HS-27A (cell line): ENCODE measurements at places on chromosomes 3 and 15.

- DNase-seq = peak; percentile 69
These were observed 5.8 kb upstream of the ATP11B start for GRCh38 chr3:182787302-182788036.

DNA sequence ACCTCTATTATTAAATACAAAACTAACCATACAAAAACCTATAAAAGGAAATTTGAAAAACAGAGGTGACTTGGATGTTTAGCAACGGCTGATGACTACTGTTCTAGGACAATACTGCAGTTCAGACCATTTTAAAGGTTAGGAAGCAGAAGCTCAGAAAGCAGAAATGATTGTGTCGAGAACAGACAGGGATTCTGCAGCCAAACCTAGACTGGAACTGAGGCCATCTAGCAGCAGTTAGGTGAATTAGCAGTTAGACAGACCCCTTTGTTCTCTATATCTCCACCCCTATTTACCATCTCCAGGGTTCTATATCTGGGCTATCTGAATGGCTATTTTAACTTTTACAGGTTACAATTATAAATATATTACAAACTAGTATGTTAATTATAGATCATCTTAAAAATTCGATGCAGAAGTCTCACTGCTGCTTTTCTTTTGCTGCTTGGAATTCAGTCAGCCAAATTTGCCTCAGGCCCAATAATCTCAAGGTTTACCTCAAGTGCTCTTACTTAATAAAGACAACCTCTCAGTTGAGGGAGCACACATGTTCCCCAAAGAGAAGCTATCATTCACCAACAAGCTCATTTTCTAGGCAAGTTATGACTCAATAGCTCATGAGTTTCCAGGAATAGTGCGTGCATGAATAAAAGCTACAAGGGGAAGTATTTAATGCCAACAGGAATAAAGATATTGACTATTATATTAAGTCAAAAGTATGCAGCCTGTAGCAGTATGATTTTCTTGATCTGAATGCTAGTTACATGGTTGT is 9.3 kb upstream of the IL1RAP start:
- DNase-seq = no peak

- no peak for DNase-seq
These were observed 501.3 kb downstream of the NTRK3 start for GRCh38 chr15:87755226-87755625.

GRCh38 chr15:70698836-70699390 is 64.4 kb downstream of the UACA start:
- no peak for DNase-seq

- DNase-seq = no peak
These were observed 362.3 kb upstream of the RGMA start for GRCh38 chr15:93451265-93451664.

DNA sequence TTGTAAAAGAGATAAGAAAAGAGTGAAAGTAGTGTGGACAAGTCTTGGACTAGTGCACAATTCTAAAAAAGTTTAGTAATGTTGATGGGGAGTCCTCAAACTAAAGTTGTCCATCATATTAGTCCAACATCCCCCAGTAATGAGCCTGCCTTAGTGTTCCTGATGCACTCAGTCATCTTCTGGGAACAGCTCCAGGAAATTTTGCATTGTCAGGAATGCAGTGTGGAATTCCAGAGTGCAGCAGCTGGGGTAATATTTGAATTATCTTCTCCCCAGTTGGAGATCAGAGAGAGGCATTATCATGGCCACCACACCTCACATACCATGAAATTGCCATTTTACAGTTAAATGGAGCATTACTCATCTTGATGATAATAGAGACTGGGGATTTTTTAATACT is 528.8 kb upstream of the NAALADL2 start:
- peak; percentile 91 for DNase-seq

GRCh38 chr3:184261854-184262763 is 756 bp upstream of the CAMK2N2 start:
- no peak for DNase-seq

DNA sequence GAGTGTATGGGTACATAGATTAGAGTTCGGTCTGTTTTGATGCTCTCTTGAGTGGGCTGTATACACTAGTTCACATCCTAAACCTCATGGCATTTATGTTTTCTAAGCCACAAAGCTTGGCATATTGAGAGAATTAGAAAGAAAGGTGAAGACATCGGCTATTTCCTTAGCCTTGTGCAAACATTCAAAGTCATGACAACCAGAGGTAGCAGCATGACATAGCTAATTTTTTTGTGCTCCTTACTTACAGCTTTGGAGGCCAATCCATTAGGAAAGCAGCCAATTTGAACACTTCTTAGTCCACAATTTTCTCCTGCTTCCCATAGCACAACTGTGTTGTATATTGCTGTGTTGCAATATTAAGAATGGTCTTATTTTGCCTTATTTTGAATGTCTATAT is 21.5 kb upstream of the AADAC start:
- DNase-seq = no peak

DNA sequence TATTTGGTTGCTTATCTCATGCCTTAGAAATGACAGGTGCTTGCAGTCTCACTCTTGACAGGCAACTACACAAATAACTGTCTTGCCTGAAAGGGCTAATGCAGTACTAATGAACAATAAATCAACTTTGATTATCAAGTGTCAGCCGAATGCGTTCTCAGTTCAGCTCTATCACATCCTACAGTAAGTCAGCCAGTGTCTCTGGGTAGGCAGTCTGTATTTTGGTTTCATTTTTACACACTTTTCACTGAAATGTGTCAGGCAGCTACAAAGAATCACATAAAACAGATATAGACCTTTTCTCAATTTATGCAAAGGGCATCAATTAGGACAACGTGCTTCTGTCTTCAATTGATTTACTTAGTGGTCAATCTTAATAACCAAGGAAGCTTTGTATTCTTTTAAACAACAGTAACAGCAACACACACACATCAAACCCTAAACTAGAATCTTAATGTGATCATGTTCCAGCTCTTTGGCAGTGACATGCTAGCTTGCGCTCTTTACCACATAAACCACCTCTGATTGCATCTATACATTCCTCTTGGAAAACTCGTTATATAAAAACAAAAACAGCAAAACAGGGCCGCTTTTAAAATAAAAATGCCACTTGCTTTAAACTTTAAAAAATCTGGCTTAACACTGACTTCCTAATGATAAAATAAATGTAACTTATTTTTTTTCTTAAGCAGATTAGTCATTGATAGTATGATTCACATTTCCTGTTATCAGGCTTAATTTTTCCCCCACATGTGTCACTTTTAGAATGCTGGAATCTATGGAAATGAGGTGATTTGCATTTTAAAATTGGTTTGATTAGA is 520.4 kb downstream of the FOXP1 start:
- DNase-seq = no peak

GRCh38 chr15:86608461-86609205 is 529.0 kb downstream of the AGBL1 start:
- no peak for DNase-seq

DNA sequence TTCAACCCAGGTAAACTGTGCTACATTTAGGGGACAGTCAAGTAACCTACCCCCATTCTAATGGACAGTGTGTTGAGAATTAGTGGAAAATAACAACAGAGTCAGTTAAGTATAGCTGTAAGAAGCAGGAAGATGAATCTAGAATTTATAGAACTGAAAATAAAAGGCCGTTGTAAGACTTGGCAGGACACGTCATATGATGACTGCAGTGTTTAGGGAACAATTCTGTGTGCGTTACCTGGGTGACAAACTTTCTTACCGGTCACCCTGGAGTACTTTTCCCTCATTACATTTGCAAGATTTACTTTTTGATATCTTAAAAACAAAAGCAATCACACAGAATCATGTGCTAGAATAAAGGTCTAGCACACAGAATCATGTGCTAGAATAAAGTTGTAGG is 536.3 kb upstream of the ZNF717 start:
- no peak for DNase-seq

- DNase-seq = no peak
These were observed 87.1 kb downstream of the CGNL1 start for GRCh38 chr15:57463360-57463759.

- no peak for DNase-seq
These were observed 761.7 kb upstream of the SEMA6D start for GRCh38 chr15:46955576-46955975.

DNA sequence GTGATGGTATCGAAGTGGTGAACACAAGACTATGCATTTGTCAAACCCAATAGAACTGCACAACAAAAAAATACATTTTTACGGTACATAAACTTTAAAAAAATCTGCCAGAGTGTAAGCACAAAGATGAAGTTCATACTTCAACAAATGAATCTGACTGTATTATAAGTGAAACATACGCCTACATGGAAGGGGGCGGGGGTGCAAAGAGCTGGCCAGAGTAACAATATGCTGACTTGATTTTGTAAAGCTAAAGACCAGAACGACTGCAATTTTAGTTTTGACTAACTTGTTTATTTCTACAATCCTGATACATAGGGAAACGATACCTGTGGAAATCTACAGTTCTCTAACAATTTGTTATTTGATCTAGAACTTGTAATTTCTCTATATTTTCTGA is 426.0 kb downstream of the GABRG3 start:
- DNase-seq = no peak

GRCh38 chr15:40955141-40955903 is 2.1 kb downstream of the CHAC1 start:
- no peak for DNase-seq

DNA sequence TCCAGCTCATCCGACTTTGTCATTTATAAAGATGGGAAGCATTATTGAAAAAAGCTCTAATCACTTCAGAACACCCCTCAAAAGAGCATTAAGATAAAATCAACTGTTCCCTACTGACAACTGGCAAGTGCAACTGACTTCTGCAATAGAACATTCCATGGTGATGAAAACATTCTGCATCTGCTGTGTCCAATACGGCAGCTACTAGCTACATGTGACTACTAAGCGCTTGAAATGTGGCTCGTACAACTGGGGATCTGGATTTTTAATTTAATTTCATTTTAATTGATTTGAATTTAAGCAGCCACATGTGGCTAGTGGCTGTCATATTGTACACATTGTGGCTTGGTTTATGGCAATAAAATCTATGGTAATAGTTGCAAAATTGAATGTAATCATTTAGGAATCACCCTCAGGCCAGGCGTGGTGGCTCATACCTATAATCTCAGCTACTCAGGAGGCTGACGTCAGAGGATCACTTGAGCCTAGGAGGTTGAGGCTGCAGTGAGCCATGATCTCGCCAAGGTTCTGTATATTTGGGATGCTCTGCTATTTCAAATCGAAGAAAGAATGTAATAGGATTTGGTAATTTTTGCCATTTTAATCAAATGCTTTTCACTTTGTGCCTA is 390.3 kb downstream of the GABRB3 start:
- no peak for DNase-seq
